Activated CD4-positive, alpha-beta T cell treated with anti-CD3 and anti-CD28 coated beads for 1 hour (primary cell): ENCODE measurements at places on chromosomes 1 and 21.

DNA sequence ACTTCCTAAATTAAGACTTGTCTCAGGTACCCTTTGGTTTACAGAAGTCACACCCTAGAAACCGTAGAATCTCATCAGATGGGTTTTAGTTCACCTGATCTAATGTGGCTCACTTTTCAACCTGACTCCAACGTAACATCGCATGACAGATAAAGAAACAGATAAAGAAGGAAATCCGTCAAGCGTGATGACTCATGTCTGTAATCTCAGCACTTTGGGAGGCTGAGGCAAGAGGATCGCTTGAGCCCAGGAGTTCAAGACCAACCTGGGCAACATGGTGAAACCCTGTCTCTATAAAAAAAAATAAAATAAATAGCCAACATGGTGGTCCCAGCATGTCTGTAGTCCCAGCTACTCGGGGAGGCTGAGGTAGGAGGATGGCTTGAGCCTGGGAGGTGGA lies 97.3 kb downstream of the SPSB1 start:
- DNase-seq: no peak

- no peak for DNase-seq
These were observed 15.1 kb downstream of the TBX15 start for GRCh38 chr1:118973032-118973431.

DNA sequence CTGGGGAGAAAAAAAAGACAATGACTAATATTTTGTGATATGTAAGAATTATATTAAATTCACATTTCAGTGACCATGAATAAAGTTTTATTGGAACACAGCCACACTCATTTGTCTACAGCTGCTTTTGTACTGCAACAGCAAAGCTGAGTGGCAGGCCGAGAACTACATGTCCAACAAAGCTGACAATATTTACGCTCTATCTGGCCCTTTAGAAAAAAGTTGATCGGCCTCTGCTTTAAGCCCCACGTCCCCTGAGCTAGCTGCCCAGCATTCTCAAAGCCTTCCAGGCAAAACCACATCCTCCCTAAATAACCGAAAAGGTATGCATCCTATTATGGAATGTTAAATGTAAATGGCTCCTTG lies 8.6 kb downstream of the SLC2A1 start:
- DNase-seq: no peak

DNA sequence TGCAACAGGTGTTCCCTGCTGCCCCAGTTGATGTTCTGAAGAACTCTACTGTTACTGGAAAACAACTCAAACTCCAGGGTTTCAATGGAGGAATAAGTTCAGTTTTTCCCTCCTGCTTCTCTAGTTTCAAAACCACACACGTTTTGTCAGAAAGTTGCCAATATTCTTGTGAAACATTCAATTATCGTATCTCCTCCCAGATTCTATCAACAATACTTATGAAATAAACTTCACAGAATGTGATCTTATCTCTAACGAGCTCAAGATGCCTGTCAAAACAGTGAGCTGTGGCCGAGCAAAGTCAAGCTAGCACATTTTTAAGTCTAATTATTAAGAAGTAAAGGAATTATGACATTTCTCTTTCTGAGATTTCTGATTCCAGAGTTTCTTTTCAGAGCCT lies 4.7 kb downstream of the OR2B11 start:
- DNase-seq: no peak

DNA sequence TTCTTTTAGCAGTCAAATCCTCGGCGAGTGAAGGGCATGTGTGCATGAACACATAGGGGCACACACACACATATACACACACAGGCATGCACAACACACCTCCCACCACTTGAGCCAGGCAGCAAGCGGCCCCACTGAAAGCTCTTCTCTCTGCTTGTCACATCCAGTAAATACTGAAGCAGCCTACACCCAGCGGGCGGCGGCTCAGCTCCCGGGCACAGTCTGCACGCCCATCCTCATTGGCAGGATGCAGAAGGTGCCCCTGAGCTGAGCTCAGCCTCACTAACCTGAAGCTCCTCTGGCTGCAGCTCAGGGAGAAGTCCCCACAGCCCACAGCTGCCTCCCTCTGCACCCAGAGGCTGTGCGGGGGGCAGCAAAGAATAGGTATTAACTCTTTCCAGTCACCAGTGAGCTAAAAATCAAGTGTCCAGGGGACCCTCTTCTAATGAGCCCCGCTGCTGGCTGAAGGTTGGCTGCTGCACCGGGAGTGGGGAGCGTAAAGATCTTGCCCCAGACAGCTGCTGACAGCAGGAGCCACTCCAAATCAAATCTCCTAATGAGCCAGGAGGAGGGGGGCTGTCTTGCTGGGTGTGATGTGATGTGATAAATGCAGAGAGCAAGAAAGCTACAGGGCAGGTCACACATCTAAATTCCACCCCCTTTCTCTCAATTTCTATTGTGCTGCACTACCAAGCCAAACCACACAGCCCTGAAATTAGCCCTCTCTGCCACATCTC lies 12.5 kb downstream of the RGS8 start:
- no peak for DNase-seq

DNA sequence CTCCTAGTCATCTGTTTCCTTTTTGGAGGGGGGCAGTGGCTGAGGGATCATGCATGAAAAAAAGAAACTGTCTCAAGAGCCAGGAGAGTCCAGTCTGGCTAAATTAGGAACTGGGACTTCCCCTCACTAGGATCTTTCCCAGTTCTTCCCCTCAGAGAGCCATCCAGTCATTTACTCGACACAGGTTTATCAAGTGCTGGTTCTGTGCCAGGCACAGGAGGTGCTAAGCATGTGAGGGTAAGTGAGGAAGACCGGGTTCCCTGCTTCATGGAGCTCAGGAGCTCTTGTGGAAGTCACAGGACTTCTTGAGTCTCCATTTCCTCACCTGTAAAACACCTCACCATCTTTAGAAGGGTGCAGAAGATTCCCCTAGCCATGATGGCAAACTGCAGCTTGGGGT lies 8.6 kb upstream of the NUAK2 start:
- no peak for DNase-seq

DNA sequence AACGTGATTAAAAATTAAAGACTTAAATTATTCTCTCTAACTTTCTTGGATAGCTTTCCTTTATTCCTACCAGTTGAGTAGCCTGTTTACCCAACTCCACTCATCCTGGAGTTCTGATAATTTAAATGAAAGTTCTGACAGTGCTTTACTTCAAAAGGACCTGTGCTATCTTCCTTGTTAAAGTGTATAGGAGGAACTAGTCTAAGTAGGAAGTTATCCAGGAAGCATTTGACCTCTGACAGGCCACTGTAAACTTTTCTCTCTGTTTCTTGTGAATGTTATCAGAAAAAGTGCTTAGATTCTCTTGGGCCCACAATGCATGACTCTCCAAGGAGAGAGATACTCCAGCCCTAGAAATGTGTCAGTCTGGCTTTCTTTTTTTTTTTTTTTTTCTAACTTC lies 9.2 kb downstream of the UAP1 start:
- DNase-seq: no peak

DNA sequence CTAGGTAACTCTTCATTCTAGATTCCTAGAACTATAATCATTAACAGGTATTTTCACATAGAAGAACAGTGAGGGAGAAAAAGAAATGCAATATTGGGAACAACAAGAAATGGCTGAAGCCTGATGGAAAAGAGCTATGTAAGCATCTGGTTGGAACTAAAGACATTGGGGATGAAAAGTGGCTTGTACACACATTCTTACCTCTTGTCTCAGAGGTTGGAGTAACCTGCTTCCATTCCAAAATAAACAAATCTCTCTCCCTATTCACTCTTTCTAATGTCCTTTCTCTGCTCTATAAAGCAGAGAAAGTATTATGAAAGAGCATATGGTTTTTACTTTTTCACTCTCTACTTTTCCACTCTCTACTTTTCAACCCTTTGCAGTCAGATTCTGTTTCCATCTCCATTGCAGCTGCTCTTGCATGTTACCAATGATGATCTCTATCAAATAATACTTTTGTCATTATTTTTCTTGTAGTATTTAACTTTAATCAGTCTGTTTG lies 37.5 kb downstream of the CMPK1 start:
- DNase-seq: no peak

DNA sequence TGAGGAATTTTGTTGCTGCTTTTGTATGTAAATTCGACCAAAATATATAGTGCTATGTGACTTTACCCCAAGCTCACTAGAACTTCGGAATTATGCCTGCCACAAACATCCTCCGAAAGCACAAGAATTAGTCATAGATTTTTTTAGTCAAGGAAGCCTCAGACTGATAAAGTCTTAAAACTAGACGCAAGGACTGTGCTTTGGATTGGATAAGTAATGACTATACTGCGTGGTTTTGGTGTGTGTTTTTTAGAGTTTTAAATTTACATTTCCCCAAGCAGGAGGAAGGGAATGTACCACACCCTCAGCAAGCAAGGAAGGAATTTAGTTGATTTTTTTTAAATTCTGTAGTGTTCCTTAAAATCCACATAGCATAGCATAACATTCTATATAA lies 10.3 kb downstream of the WLS start:
- no peak for DNase-seq

DNA sequence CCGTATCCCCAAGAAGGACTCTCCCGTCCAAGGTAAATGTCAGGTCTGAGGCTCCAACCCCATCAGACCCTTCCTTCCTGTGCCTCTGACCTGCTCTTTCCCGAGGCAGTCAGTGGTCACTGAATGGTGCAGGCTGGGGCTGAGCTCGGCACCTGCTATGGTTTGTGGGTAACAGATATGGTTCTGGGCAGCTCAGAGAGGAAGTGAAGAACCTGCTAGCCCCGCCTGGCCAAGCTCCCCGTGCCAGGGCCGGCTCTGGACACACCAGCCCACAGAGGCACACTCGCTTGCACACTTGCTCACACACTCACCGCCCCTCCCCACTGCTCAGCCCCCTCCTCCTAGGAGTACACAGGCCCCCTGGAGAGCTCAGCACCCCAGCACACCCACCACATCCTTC lies 16.4 kb downstream of the NCMAP start:
- no peak for DNase-seq

GRCh38 chr1:25024615-25025350 lies 94.7 kb upstream of the RUNX3 start:
- no peak for DNase-seq

DNA sequence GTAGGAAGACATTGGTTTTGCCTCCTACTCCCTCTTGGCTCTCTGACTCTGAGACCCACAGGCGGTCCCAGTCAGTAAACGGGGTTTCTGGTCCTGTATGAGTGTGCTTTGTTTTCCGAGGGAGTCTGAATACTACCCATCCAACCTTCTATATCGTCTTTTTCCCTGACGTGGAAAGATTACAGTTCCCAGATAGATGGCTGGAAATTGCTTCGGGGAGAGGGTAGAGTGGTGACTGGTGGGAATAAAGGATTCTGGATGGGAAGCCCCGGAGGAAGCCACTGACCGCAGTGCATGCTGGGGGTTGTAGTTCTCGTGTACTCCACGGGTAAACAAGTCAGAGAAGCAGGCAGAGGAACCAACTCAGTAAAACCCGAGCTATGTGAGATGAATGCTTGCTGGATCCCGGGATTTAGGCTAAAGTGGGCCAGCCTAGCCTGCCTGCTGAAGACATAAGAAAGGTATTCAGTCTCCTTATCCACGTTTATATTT lies 66.2 kb upstream of the IRF2BP2 start:
- DNase-seq: peak; percentile 32

- no peak for DNase-seq
These were observed 41.5 kb downstream of the NKAIN1 start for GRCh38 chr1:31198150-31198549.

DNA sequence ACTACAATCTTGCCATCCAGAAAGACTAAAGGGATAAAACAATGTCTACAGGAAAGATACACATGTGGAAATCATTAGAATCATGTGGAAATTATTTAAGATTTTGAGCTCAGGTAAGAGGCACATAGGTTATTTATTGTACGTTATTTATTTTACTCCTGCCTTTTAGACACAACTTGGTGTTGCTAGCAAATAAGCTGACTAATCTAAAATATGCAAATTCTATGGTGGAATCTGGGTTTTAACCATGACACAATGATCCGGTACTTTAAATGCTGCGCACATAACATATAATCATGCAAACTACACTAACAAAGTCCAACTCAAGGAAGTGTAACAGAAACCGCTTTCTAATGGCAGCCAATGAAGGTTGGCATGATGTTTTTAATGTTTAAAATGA lies 112.5 kb downstream of the IFI44 start:
- no peak for DNase-seq

DNA sequence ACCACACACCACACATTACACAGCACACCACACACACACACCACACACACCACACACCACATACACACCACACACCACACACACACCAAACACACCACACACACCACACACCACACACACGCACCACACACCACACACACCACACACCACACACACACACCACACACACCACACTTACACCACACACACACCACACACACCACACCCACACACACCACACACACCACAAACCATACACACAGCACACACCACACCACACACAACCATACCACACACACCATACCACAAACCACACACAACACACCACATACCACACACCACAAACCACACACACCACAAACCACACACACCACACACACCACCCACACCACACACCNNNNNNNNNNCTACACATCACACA lies 40.9 kb upstream of the SIK1 start:
- no peak for DNase-seq

DNA sequence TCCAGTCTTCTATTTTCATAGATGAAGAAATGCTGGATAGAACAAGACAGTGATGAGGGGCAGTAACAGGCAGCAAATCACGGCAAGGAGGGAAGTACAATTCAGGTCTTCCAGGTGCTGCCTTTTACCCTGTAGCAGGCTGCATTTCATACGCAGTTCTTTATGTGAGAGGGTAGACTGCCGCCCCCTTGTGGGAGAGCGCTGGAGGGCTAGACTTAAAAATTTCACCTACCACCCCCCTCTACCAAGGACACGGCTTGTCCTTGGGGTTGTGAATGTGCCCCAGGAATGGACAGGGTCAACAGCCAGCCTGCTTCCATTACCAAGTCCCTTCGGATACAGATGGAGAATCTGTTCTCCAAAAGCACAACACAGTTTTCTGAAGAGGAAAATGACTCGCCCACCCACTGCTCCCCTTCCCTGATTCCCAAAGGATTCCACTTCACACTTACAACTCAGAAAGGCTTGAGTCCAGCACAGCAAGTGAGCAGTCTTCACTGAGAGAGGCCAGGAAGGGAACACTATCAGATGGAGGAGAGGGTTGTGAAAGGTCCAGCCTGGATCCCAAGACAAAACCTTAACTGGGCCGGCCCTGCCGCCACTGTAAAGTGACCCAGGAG lies 7.4 kb downstream of the WDR77 start:
- peak; percentile 51 for DNase-seq

- no peak for DNase-seq
These were observed 7.9 kb downstream of the SPSB1 start for GRCh38 chr1:9300573-9300972.

- DNase-seq: no peak
These were observed 143.7 kb upstream of the ETS2 start for GRCh38 chr21:38661889-38662568.

GRCh38 chr1:246564839-246565750 lies 966 bp downstream of the TFB2M start:
- no peak for DNase-seq

- DNase-seq: no peak
These were observed 85.0 kb upstream of the KCNJ15 start for GRCh38 chr21:38171723-38172344.

- no peak for DNase-seq
These were observed 959 bp downstream of the PADI6 start for GRCh38 chr1:17372955-17373354.

GRCh38 chr1:100076319-100076718 lies 56.4 kb downstream of the SASS6 start:
- DNase-seq: no peak
